Right hindlimb (tissue), 1 donor: ENCODE measurements at places on chromosomes 11 and 22.
A peak's percentile ranks its signal among the peaks of the same experiment; 100 is the strongest.

GRCh38 chr11:126581871-126582648 lies 226.6 kb downstream of the ST3GAL4 start:
- DNase-seq = no peak

- DNase-seq = no peak
Observed at GRCh38 chr11:1694846-1695547, 2.0 kb upstream of the KRTAP5-6 start.

GRCh38 chr11:17014833-17015626 lies 816 bp upstream of the PLEKHA7 start:
- DNase-seq = no peak

- no peak for DNase-seq
Observed at GRCh38 chr11:32210556-32210955, 119.7 kb downstream of the RCN1 start.

DNA sequence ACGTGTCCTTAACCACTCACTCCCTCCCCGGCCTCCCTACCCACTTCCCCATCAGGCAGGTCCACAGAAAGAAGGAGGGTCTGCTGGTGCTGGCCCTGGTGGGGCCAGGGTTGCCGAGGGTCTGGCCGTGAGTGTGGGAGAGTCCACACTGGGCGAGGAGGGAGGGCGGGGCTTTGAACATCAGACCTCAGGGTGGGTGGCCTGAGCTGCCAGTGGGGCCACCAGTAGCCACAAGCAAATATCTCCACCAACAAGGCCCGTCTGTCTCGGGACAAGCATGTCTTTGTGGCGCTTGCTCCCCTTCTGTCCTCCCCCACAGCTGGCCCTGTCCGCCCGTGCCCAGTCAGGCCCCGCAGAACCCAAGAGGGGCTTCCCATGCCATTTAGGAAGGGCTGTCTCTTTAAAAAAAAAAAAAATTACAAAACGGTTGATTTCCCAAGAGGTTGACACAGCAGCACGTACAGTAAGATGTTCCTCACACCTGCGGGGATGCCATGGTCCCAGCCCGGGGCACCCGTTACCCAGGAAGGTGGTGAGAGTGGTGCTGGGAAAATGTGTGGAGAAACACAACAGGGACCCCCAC lies 17.7 kb upstream of the TALDO1 start:
- peak; percentile 48 for DNase-seq

- peak; percentile 39 for DNase-seq
Observed at GRCh38 chr11:95849087-95849825, 59.0 kb downstream of the CEP57 start.

DNA sequence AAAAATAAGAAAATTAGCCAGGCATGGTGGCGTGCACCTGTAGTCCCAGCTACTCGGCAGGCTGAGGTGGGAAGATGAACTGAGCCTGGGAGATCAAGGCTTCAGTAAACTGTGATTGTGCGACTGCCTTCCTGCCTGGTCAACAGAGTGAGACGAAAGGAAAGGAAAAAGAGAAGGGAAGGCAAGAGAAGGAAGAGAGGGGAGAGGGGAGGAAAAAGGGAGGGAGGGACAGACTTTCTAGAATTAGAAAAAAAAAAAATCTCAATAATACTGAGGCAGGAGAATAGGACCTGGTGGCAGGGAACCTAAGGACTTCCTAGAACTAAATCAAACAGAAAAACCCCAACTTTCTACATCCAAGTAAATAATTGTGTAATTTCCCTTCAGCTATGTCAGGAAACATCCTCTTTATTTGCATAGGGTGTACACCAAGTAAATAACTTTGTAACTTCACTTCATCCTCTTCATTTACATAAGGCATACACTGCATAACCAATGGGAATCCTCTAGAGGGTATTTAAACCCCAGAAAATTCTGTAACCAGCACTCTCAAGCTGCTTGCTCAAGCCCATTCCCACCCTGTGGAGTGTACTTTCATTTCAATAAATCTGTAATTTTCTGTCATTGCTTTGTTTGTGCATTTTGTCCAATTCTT lies 8.7 kb downstream of the SBF2 start:
- DNase-seq = no peak

- DNase-seq = no peak
Observed at GRCh38 chr22:43978558-43978957, 23.3 kb downstream of the SAMM50 start.

DNA sequence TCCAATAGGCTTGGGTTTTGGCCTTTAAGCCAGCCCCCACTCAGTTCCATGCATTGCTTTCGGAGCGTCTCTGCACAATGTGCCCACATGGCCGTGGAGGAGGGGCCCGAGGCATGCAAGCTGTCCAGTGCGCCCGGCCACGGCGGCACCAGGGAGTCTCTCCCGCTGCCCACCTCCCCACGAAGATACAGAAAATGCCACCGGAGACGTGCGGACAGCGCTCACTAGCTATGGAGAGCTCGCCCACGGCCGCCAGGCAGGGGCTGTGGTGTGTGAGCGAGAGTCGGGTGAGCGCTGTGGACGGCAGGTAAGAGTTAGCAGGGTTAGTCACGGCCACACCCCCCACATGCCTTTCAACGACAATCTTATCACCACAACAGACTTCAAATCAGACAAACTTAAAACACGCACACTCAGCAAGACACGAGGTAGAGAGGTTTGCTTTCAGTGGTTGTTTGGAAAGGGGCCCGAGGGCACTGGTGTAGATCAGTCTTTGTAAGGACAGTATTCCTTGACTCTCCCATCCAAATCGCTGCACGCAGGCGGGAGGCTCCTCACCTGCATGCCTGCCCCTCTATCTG lies 18.7 kb upstream of the BID start:
- no peak for DNase-seq

DNA sequence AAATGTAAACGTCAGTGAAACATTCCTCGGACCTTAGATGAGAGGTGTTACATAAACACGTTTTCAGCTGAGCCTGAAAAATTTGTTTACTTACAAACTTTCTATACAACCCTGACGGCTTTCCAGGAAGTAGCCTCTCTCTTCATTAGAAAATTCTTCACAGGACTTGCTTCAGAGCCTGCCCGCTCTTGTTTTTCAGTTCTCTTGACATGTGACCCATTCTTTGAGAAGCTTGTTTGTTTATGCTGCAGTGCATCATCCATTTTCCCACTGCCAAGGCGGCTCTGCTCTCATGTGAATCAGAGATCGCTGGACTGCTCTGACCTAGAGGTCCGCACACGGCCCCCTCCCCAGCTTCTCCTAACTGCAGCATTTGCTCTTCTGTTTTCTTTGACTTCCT lies 47.9 kb upstream of the ARHGAP42 start:
- DNase-seq = no peak

DNA sequence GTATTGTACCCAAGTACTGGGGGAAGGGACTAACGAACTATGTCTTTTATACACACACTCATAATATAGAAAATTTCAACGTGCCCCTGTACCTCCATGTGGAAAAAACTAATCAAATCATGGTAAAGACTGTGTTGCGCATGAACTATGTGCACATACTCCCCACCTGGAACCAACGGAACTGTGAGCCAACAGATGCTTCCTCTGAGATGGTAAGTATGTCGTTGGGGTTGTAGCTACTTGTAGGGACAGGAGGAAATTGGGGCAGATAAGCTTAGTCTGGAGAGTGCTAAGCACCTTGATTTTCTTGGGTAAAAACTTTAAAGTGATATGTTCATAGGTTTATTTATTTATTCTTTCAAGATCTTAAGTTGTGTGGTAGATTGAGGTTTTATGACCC lies 40.1 kb downstream of the GLYAT start:
- no peak for DNase-seq

- no peak for DNase-seq
Observed at GRCh38 chr22:43474161-43475101, 62.6 kb downstream of the MPPED1 start.

- peak; percentile 75 for DNase-seq
Observed at GRCh38 chr11:74696939-74697675, 34.1 kb downstream of the CHRDL2 start.

- no peak for DNase-seq
Observed at GRCh38 chr11:76218449-76219178, 12.3 kb upstream of the WNT11 start.

DNA sequence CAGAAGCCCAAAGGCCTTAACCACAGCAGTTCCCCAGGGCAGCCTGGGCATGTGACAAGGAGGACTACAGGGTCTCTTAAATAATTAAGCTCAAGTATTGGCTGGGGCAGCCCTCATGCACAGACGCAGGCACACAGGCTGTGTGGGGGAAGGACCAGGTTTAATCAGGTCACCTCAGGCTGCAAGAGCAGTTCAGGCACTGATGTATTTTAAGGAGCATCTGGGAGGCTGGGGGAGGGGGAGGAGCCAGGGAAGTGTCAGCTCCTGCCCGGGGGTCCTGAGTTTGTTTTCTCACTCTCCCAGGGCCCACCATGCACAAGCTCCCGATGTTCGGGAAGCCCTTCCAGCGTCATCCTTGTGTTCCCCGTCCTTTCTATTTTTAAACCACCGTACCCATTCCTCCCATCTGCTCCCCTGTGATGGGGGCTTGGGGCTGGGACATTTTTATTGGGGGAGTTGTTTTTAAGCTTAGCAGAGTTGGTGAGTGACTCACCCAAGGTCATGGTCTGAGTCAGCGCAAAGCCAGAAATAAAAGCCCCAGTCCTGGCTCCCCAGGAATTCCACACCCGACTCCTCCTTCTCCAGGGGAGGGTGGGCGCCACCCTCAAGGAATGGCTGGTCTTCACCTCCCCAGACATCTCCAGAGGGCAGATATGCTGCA lies 2.4 kb downstream of the CSDC2 start:
- DNase-seq = no peak

- DNase-seq = no peak
Observed at GRCh38 chr11:117271208-117271607, 19.9 kb upstream of the BACE1-AS start.
